ENCODE measurements at places on chromosomes 7 and 10.

GRCh38 chr10:36675458-36675880 lies 449.9 kb upstream of the ANKRD30A start:
- DNase-seq: no peak

- no peak for DNase-seq
Observed at GRCh38 chr7:107152011-107152410, 16.8 kb upstream of the HBP1 start.

DNA sequence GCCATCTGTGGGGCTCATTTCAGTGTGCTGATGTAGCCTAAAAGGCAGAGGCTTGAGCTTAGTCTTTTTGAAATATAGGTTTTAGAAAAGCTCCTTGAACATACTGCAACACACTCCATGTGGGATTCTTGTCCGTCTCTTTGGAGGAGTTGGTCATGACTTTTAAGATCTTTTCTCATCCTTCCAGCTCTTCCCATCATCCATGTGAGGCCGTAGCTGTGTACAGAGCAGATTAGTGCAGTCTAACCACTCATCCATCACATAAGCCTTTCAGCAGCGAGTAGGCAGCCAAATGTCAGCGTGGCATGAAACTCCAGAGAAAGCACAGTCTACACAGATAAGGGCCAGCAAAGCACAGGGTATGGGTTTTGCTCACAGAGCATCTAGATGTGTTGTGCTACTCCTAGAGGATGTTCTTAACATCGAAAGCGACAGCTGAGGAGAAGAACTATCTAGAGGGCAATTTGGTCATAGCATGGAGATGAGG lies 28.1 kb upstream of the NPVF start:
- no peak for DNase-seq

- DNase-seq: no peak
Observed at GRCh38 chr10:79149662-79150443, 81.1 kb downstream of the ZMIZ1 start.

DNA sequence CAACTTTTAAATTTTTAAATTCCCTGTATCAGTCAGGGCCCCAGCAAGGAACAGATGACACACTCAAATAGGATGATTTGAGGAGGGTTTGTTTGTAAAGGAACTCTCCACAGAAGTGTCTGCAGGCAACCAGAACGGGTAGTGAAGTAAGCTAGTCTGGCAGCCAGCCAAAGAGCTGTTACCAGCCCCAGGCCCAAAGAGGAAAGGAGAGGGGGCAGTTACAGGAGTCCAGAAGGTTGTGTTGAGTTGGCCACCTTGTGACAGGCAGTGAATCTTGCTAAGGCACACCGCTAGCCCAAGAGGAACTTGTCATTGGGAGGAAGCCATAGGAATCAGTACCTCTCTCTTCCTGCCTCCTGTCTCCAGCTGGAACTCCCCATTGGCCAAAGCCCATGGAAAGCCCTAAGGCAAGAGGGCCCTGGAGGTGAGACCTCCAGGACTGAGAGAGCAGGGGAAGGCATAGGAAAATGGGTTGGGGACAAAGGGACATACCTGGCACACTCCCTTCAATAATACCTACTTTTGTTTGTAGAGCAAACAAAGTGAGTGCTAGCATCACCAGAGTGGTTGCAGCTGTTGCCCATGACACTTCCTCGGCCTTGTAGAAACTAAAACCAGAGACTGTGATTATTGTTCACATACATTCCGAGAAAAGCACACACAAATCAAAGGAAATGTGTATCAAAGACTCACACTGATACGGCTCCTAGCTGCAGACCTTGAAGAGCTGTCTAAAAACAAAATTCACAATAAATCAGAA lies 25.4 kb upstream of the GATAD1 start:
- DNase-seq: no peak

DNA sequence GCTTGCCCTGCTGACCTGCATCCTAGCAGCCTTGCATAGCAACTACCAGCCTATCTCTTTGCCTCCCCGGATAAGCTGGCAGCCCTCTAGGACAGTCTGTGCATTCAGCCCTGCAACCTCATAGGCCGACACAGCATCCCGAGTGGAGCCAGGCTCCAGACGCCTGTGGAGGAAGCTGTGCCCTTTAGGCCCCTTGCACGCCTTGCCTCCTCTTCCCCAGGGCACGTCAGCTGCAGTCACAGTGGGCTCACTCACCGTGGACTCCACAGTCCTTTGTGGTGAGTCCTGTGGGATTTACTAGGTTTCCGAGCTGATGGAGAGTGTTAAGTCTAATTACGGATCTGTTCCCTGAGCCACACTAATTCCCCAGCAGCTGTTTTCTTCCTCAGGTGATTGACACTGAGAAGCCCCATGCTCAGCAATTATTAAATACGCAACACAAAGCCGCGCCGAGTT lies 540.0 kb downstream of the TCERG1L start:
- DNase-seq: no peak

DNA sequence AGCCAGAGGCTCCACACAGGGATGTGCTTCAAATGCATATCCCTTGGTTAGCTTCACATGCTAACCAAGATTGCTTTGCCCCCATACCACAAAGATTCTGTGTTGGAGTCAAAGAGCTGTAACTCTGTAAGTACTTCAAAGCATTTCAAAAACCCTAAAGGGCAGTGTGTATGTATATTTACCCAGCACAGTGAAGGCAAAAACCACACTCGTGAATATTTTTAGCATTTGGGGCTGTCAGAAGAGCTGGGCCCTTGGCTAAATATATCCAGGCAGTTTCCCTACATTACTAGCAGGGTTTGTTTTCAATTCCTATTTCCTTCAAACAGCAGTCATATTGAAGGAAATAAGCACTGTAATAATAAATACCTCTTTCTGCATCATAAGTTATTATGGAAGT lies 84.2 kb upstream of the STEAP1B start:
- no peak for DNase-seq

- DNase-seq: no peak
Observed at GRCh38 chr7:22597844-22598243, 97.9 kb upstream of the STEAP1B start.

GRCh38 chr7:158585721-158586498 lies 1.7 kb downstream of the PTPRN2 start:
- no peak for DNase-seq

GRCh38 chr7:144653449-144653848 lies 182.4 kb downstream of the TPK1 start:
- DNase-seq: no peak

DNA sequence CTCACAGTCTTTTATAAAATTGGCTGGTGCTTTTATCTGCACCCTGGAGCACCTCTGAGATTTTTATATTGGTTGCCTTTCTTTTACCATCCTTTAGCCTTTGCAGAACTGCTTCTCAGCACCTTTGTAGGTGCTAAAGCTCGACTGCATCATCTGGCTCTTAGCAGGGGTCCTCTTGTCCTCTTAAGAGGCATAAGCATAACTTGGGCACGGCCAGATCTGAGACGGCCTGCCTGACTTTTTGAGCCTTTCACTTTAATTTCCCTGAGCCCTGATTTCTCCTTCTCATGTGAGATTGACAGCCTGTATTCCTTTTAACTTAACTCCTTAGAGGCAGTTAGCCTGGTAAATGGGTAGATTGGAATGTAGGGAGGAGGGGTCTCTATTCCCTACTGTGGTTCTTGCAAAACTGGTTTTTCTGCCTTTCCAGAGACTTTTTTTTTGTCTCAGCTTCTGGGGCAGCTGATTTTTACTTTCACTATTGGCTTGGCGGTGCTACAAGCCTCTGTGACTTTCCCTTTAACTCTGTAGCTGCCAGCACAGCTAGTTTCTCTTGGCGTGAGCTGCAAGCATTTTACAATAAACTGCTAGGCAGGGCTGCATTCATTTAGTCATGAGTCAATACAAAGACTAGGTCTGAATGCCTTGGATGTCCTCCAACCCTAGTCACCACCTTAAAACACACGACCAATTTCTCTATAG lies 24.0 kb downstream of the ZPBP start:
- DNase-seq: peak; percentile 11

DNA sequence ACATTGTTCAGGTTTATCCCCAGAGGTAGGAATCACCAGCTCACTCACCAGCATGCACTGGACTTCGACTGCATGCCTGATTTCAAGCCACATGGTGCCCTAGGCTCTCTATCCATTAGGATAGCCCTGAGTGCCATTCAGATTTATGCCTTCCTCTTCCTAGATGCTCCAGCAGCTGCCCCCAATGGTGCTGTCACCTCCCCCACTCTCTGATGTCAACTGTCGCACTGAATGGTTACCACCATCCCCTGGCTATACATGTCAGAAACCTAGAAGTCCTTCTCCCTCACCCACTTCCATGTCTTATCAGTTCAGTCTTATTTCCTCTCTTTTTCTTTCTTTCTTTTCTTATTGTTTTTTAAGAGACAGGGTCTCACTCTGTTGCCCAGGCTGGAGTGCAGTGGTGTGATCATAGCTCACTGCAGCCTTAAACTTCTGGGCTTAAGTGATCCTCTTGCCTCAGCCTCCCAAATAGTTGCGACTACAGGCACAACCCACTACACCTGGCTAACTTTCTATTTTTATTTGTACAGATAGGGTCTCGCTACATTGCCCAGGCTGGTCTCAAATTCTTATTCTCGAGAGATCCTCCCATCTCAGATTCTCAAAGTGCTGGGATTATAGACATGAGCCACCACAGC lies 2.9 kb downstream of the SFXN4 start:
- DNase-seq: no peak

- DNase-seq: no peak
Observed at GRCh38 chr7:101702362-101702850, 73.3 kb upstream of the MYL10 start.

DNA sequence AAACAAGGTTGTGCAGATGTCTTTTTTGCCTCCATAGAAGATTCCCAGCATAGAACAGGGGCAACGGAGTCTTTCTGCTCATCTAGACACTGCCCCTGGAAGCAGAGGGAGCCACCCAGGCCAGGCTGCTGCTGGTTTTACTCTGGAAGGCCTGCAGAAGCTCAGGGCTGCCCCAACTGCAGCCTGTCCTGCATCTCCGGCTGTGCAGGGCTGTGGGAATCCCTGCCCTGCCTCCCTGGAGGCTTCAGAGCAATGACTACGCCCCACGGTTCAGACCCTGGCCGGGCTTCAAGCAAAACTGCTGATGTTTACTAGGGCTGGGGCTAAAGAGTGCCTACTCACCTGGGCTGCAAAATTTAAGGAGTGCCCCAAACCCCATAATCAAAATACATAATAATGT lies 43.9 kb downstream of the GHRHR start:
- DNase-seq: no peak

GRCh38 chr7:107728276-107728675 lies 15.7 kb upstream of the CBLL1 start:
- no peak for DNase-seq

DNA sequence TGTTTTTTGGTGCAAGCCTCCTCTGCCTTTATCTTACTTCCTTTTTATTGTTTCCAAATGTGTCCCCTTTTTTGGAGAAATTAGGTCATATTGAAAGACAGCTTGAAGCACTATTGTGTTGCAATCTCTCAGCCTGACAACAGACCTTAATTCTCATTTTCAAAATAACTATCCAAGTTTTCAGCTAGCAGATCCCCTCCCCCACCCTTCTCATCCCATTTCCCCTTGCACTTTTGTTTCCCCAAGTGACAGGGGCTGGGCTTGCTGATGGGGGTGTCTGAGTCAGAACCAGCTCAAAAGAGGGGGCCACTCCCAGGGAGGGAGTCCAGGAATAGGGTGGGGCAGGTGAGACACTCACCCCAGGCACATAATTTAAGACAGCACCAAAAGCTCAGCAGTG lies 75.3 kb downstream of the MKI67 start:
- peak; percentile 35 for DNase-seq

- no peak for DNase-seq
Observed at GRCh38 chr10:118291122-118291521, 51.0 kb downstream of the FAM204A start.

GRCh38 chr7:151873402-151873965 lies 3.4 kb downstream of the PRKAG2 start:
- no peak for DNase-seq

DNA sequence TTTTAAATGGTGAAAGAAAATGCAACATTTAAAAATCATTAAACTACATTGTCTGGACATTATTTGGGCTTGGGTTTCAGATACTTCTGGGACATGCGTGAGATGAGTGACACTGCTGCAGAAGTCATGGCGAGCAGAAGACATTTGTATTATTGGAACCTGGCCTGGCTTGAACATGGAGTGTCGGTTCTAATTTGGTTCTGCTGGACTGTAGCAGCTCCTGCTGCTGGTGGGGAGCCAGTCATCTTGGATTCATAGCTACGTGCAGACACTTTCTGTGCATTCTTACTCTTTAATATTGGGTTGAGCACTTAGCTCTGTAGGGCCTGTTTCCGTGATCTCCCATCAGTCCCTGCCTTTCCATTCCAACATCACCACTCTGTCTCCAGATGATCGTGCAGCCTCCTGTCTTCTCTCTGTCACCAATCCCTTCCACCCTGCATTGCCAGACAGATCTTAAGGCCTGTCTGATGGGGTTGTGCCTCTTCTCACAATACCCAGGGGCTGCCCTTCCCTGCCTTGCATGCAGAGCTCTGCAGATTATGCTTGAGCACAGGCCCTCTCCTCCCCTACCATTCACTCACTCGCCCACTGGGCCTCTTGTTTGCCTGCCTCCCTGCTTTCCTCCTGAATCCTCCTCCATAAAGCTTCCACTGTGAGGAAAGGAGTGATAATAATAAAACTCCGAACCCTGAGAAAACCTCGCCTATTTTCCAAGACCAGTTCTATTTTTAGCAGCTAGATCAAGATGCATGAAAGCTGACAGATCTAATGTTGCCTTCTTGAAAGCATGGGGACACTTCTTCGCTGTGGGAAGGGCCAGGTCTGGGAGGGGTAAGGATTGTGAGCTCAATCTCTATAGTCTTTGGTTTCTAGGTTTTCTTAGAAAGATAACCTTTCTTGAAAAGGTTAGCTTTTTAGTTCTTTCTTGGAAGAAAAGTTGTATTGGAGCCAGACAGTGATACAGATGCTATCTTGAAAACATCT lies 32.9 kb downstream of the CELF2 start:
- DNase-seq: no peak

- DNase-seq: no peak
Observed at GRCh38 chr10:88270061-88270808, 312.9 kb downstream of the RNLS start.

GRCh38 chr7:94375691-94376090 lies 19.0 kb upstream of the COL1A2 start:
- no peak for DNase-seq
